ENCODE measurements at places on chromosomes 7 and 10.

DNA sequence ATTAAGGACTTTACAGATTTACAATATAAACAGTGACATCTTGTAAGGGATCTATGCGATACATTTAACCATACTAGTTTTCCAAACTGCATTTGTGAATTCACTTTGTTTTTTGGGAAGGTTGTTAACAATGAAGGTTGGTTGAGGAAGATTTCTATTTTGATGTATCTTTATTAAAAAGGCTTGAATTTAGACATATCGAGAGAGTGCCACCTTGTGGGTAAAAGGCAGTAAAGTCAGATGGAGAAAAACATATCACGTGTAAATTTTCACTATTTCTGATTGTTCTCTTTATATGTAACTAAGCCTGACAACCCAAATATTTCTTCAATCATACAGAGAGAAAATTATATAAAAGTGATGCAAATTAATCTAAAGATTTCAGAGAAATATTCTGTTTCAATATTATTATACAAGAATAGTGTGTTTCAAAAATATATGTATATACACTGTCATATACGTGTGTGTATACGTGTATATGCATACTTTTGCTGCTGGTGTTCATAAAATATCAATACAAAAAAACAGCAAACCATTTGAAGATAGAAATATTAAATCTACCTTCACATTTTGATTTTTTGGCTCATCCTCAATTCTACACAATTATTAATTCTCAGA lies 988.6 kb downstream of the SORCS1 start:
- no peaks in the 10 kb centered on the region for H3K27me3 ChIP-seq
- H3K4me1 ChIP-seq, result no peaks in the 10 kb centered on the region
- H3K4me3 ChIP-seq, result no peak overlapping the region
- H3K36me3 ChIP-seq, result no peaks in the 10 kb centered on the region
- no peak overlapping the region for H3K27ac ChIP-seq

GRCh38 chr7:24730018-24730369 lies 27.3 kb downstream of the GSDME start:
- no peak overlapping the region for H3K4me3 ChIP-seq
- no peaks in the 10 kb centered on the region for H3K36me3 ChIP-seq
- no peak overlapping the region for H3K27ac ChIP-seq
- no peak for DNase-seq

DNA sequence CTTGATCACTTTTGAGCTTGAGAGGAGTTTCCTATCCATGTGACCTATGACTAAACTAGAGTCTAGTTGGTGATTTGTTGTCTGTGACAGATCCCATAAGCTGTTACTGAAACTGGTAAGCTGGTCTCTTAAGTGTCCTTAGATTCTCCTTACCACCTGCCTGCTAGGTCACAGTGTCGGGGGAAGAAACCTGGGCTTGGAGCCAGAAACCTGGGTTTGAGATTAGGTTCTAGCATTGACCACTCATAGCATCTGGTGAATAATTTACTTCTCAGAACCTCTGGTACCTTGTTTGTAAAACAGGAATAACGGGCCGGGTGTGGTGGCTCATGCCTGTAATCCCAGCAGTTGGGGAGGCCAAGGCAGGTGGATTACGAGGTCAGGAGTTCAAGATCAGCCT lies 21.8 kb upstream of the ITPRID1 start:
- H3K36me3 ChIP-seq, result no peaks in the 10 kb centered on the region
- H3K4me3 ChIP-seq, result no peak overlapping the region
- H3K4me1 ChIP-seq, result no peaks in the 10 kb centered on the region
- DNase-seq, result no peak
- no peak overlapping the region for H3K27ac ChIP-seq

GRCh38 chr10:62577666-62578291 lies 203.6 kb downstream of the ZNF365 start:
- H3K4me3 ChIP-seq, result no peak overlapping the region
- no peak overlapping the region for H3K27ac ChIP-seq
- H3K4me1 ChIP-seq, result no peaks in the 10 kb centered on the region
- no peak for DNase-seq
- no peaks in the 10 kb centered on the region for H3K36me3 ChIP-seq
- peaks cover 3% of the 10 kb centered on the region for H3K27me3 ChIP-seq

- H3K4me3 ChIP-seq, result no peak overlapping the region
- no peak for DNase-seq
- no peaks in the 10 kb centered on the region for H3K36me3 ChIP-seq
- H3K4me1 ChIP-seq, result peaks cover 7% of the 10 kb centered on the region
- H3K27me3 ChIP-seq, result peaks cover 6% of the 10 kb centered on the region
Measured at GRCh38 chr7:117271566-117271965, 51.3 kb downstream of the WNT2 start.

DNA sequence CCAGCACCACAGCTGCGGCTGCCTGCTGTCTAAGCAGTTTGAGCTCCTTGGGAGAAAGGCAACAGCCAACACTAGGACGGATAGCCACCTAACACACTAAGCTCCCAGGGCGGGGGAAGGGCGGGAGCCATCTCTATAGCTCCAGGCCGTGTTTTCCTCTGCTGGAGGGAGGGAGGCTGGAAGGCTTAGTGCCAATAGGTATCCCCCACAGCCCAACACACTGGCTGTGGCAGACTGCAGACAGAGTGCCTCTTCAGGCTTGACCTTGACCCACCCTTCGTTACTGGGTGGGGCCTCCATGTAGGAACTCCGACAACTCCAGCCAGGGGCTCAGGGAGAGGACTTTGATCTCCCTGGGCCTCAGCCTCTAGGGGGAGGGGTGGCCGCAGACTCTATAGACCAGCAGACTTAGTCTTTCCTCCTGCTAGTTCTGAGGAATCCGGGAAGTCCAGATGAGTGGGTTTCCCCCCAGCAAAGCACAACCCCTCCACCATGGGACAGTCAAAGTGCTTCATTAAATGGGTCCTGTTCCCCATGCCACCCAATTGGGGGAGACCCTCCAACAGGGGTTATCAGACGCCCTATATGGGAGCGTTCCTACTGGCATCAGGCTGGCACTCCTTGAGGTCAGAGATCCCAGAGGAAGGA lies 314.4 kb upstream of the MKI67 start:
- no peak for DNase-seq
- no peak overlapping the region for H3K27ac ChIP-seq
- no peaks in the 10 kb centered on the region for H3K4me1 ChIP-seq
- H3K27me3 ChIP-seq, result peaks cover 9% of the 10 kb centered on the region
- no peak overlapping the region for H3K4me3 ChIP-seq

- H3K36me3 ChIP-seq, result no peaks in the 10 kb centered on the region
- H3K4me1 ChIP-seq, result peaks cover 2% of the 10 kb centered on the region
- peaks cover 3% of the 10 kb centered on the region for H3K27me3 ChIP-seq
- no peak overlapping the region for H3K27ac ChIP-seq
- DNase-seq, result no peak
- no peak overlapping the region for H3K4me3 ChIP-seq
Measured at GRCh38 chr7:91107460-91107859, 156.8 kb upstream of the FZD1 start.
